Stimulated activated CD4-positive, alpha-beta T cell treated with anti-CD3 and anti-CD28 coated beads, Interleukin-15, amount 100 ng/mL, for 1 hour (primary cell): ENCODE measurements at places on chromosomes 2 and 18.

DNA sequence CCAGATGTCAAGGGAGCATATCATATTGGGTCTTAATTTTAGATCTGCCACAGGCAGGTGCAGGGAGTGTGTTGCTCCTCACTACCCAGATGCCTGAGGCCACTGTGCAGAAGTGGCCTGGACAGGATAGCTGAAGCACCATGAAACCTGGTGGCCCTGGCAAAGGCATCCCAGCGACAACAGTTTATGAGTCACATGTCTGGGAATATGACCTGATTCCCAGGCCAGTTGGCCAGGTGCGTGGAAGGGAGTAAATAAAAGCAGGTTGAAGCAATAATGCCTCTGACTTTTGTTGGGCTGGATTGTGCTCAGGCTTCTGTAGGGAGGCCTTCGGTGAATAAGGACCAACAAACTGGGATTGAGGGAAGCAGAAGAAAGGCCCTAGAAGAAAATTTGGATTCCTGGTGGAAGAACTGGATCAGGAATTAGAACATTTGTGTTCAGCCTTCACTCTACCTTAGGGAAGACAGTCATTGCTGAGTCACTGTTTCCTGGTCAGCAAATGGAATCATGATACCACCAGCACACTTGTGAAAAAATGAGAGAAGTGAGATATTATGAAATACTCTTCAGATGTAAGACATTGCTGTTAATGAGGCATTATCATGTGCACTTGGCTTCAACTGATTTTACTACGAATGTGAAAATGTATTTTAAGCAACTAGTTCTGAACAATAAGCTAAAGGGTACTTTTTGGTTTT, 78.4 kb upstream of the ZNF516 start:
- no peak for DNase-seq

- DNase-seq: no peak
Measured at GRCh38 chr2:25409468-25409867, 67.7 kb upstream of the DNMT3A start.

DNA sequence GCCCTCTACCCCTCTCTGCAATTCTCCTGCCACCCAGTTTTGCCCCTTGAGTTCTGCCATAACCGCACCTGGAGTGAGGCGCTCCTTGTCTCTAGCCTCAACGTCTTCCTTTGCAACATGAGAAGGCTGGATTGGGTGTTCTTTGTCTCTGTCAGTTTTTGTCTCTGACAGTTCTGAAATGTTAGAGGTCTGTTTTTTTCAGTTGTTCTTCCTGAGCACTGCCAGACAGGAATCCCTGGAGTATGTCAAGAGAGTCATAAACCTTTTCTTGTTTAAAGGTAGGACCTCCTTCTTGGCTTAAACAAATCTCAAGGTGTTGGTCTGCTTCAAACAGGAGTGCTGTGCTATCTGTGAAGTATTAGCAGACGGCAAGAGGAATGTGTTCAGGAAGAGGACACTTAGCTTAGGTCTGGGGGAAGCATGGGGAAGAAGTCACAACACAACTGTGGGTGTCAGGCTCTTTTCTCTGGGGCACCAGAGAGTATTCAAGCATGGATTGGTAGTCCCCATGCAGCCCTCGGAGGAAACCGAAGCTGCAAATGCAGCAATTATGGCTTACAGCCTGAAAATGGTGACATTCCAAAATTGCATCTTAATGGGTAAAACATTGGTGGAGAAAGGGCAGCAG, 32.3 kb downstream of the AFF3 start:
- no peak for DNase-seq

- no peak for DNase-seq
Measured at GRCh38 chr2:213125646-213126347, 25.6 kb downstream of the IKZF2 start.

- DNase-seq: no peak
Measured at GRCh38 chr2:189393440-189394111, 47.7 kb upstream of the WDR75 start.

GRCh38 chr18:45850021-45850420, 24.5 kb downstream of the SIGLEC15 start:
- DNase-seq: no peak
